ENCODE measurements at places on chromosomes 6 and 20.

DNA sequence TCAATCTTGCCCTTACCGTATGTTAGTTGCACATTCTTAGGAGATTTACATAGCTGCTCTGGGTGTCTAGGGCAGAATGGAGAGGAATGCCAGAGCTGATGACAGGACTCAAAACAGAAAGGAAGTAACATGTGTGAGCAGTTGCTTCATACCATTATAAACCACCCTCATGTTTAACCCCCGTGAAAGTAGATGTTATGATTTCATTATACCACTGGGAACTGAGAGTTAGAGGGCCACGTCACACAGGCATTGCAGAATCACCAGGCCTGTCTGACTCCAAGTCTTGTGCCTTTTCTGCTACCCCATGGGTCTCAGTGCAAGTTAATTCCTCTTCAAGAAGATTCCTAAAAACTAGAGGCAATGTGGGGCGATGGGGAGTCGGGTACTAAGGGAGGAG lies 23.5 kb upstream of the SIM1 start:
- H3K4me3 ChIP-seq, result no peak overlapping the region
- no peak overlapping the region for H3K27ac ChIP-seq
- H3K36me3 ChIP-seq, result no peaks in the 10 kb centered on the region
- H3K27me3 ChIP-seq, result peaks cover 3% of the 10 kb centered on the region
- no peaks in the 10 kb centered on the region for H3K4me1 ChIP-seq
- no peak for DNase-seq

DNA sequence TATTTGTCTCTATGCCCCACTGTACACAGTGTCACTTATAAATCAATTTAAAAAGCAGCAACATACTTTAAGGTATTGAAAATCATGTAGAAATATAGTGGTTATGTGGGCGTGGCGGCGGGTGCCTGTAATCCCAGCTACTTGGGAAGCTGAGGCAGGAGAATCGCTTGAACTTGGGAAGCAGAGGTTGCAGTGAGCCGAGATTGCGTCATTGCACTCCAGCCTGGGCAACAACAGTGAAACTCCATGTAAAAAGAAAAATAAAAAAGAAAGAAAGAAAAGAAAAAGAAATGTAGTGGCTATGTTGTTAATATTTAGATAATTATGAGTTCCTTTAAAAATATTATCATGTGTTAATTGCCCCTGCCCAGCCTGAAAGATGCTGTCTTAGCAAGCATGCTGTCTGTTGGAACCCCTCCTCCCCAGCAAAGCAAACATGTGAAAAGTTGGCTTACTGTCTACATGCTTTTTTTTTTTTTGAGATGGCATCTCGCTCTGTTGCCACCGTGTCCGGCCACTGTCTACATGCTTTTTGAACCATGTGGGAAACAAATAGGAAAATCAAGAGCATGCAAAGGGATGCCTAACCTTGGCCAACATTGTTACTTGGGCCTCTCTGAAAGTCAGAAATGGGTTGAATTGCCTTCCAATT lies 151.4 kb upstream of the TSHZ2 start:
- no peak overlapping the region for H3K27ac ChIP-seq
- H3K4me1 ChIP-seq, result no peaks in the 10 kb centered on the region
- no peak for DNase-seq
- no peaks in the 10 kb centered on the region for H3K36me3 ChIP-seq
- H3K27me3 ChIP-seq, result peaks cover 9% of the 10 kb centered on the region
- H3K4me3 ChIP-seq, result no peak overlapping the region

- no peak overlapping the region for H3K4me3 ChIP-seq
- H3K4me1 ChIP-seq, result no peaks in the 10 kb centered on the region
- H3K27me3 ChIP-seq, result no peaks in the 10 kb centered on the region
- H3K36me3 ChIP-seq, result no peaks in the 10 kb centered on the region
- no peak for DNase-seq
- H3K27ac ChIP-seq, result no peak overlapping the region
Measured at GRCh38 chr20:59776626-59777330, 156.7 kb downstream of the SYCP2 start.

DNA sequence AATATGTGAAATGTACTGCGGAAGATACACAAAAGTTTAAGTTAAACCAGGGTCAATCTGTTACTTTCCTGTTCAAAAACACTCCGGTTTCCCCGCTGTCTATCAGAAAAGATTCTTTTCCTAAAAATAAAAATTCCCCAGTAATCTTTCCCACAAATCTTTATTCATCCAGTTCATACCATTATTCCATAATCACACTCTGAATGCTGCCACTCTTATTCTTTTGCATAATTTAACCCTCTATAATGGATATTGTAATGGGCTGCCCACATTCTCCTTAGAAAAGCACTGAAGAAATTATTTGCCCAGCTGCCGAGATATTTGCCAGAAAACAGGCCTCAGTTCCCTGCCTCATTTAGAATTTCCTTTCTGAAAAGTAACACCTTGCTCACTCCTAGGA lies 68.6 kb downstream of the EPHA7 start:
- no peak overlapping the region for H3K27ac ChIP-seq
- DNase-seq, result no peak
- H3K27me3 ChIP-seq, result no peaks in the 10 kb centered on the region
- no peaks in the 10 kb centered on the region for H3K36me3 ChIP-seq

- no peak overlapping the region for H3K4me3 ChIP-seq
- H3K27me3 ChIP-seq, result no peaks in the 10 kb centered on the region
- peaks cover 99% of the 10 kb centered on the region for H3K36me3 ChIP-seq
- no peak for DNase-seq
Measured at GRCh38 chr6:7896465-7896987, 14.1 kb downstream of the TXNDC5 start.

DNA sequence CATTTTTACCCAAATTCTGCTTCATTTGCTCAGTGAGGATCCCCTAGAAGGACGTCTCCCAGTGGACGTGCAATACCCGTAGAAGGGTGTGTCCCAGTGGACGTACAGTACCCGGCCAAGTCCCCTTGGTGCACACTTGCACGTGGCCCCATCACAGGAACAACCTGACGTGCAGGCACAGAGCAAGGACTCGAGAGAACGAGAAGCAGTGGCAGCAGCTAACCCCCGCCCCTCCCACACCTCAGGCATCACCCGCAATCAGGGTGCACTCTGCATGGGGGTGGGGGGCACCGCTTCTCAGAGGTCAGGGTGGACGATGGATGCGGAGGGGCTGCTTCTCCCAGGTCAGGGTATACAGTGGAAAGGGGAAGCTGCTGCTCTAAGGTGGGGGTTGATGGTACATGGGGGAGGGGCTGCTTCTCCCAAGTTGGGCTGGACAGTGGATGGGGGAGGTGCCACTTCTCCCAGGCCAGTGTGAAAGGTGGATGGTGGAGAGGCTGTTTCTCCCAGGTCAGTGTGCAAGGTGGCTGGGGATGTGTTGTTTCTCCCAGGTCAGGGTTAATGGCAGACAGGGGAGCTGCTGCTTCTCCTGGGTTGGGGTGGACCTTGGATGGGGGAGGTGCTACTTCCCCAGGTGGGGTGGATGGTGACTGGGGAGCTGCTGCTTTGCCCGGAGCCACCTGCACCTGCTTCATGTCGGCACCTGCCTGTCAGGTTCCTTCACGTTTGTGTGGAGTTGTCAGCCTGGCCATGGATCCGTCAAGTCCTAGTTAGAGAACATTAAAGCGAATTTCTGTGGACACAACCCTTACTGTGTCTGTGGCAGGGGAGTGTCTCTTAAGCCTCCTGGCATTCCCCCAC lies 1.0 kb upstream of the THBS2 start:
- peaks cover 21% of the 10 kb centered on the region for H3K27me3 ChIP-seq
- no peaks in the 10 kb centered on the region for H3K36me3 ChIP-seq

DNA sequence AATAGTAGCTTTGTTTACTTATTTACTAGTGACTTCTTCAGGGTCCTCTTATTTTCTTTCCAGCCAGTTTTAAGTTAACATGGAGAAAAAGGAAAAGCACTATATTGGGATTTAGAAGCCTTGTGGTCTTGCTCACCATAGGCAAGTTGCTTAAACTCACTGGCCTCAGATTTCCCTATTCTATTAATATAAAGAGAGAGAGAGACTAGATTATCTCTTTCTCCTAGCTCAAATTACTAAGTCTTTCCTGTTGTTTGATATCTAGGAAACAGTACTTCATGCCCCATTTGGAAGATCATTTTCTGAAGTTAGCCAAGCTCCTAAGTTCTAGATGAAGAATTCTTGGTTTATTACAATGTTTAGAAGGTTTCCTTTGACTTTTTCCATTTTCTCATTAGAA lies 32.5 kb downstream of the CTNNBL1 start:
- peaks cover 34% of the 10 kb centered on the region for H3K4me1 ChIP-seq
- no peaks in the 10 kb centered on the region for H3K36me3 ChIP-seq
- H3K27ac ChIP-seq, result no peak overlapping the region
- no peaks in the 10 kb centered on the region for H3K27me3 ChIP-seq

GRCh38 chr20:25165128-25165527 lies 30.4 kb upstream of the ENTPD6 start:
- no peak for DNase-seq
- H3K27ac ChIP-seq, result no peak overlapping the region

DNA sequence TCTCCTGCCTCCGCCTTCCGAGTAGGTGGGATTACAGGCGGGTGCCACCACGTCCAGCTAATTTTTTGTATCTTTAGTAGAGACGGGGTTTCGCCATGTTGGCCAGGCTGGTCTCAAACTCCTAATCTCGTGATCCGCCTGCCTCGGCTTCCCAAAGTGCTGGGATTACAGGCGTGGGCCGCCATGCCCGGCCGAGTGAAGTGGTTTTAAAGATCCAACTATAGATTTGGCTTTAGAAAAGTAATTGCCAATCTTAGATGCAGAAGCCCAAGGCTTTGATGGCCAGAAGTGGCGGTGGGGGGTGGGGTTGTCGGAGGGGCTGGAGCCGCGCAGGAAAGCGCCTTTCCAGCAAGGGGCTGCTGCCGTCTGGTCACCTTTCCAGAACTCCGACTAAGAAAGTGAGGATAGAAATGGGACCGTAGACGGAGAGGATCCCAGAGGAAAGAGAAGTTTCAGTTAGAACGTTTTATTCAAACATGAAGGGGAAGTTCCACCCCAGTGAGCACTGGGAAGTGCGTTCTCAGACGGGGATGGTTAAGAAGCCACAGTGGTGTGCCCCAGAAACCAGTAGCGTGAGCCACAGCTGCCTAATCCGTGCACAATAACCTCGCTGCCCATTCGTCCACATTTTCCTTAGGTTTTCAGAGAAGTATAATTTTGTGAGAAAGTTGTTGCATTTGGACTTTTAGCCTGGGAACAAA lies 69.7 kb downstream of the DLL1 start:
- H3K27me3 ChIP-seq, result no peaks in the 10 kb centered on the region
- H3K4me3 ChIP-seq, result no peak overlapping the region
- H3K36me3 ChIP-seq, result no peaks in the 10 kb centered on the region
- peaks cover 14% of the 10 kb centered on the region for H3K4me1 ChIP-seq

GRCh38 chr6:82955841-82956240 lies 109.8 kb downstream of the UBE3D start:
- no peaks in the 10 kb centered on the region for H3K36me3 ChIP-seq
- no peaks in the 10 kb centered on the region for H3K27me3 ChIP-seq
- H3K4me3 ChIP-seq, result no peak overlapping the region
- no peak overlapping the region for H3K27ac ChIP-seq
- no peaks in the 10 kb centered on the region for H3K4me1 ChIP-seq

DNA sequence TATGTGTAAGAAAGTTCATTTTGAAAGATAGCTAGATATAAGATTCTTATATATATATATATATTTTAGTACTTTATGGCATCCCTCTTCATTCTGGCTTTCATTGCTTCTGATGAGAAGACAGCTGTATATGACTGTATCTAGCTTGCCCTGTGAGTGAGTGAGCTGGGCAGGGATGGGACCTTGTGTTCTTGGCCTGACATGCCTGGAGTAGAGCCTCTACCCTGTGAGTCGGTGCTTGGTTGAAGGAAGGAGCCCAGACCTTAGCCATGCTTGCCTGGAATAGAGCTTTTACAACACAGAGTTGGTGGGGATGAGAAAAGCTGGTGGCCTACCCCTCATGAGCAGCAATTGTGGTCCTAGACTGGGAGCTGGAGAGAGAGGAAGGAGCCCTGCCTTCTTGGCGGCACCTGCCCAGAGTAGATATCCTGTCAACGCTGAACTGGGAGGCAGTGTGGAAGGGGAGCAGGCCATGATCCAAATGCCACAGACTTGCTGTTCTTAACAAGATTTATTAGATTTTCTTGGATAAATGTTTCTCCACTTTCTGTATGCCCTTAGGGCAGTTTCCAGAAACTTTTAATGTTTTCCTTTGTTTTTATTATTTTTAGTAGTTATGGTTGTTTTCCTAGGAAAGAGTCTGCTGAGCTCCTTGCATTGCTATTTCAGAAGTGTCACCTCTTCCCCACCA lies 31.6 kb downstream of the FIG4 start:
- peaks cover 7% of the 10 kb centered on the region for H3K4me1 ChIP-seq
- H3K36me3 ChIP-seq, result peaks cover 13% of the 10 kb centered on the region
- H3K27ac ChIP-seq, result no peak overlapping the region
- no peak overlapping the region for H3K4me3 ChIP-seq

DNA sequence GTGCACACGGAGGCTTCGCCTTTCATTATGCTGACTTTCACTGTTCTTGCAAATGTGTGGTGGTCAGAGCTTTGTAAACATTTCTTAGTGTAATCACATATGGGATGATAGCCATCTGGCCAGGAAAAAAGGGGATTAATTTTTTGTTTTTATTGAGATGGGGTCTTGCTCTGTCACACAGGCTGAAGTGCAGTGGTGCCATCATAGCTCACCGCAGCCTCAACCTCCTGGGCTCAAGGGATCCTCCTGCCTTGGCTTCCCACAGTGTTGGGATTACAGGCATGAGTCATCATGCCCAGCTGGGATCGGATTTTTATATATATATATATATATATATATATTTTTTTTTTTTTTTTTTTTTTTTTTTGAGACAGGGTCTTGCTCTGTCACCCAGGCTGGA lies 11.0 kb upstream of the TIAM2 start:
- H3K27ac ChIP-seq, result no peak overlapping the region
- no peaks in the 10 kb centered on the region for H3K27me3 ChIP-seq
- no peak for DNase-seq
- H3K4me1 ChIP-seq, result no peaks in the 10 kb centered on the region
- H3K36me3 ChIP-seq, result no peaks in the 10 kb centered on the region
- no peak overlapping the region for H3K4me3 ChIP-seq

DNA sequence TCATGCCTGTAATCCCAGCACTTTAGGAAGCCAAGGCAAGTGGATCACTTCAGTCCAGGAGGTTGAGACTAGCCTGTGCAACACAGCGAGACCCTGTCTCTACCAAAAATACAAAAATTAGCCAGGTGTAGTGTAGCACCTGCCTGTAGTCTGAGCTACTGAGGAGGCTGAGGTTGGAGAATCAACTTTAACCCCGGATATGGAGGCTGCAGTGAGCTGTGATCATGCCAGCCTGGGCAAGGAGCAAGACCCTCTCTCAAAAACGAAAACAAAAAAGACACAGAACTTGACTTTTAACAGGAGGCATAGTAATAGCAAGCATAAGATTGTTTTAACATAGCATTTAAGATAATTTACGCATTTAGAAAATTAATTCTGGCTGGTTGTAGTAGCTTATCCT lies 32.5 kb downstream of the MYB start:
- no peaks in the 10 kb centered on the region for H3K4me1 ChIP-seq
- DNase-seq, result no peak
- no peak overlapping the region for H3K4me3 ChIP-seq

Data from heart left ventricle (tissue), 16 donors.